Stimulated activated CD4-positive, alpha-beta T cell treated with anti-CD3 and anti-CD28 coated beads, Interleukin-2, amount 100 ng/mL, for 24 hours (primary cell): ENCODE measurements at places on chromosomes 16 and 17.
A peak's percentile ranks its signal among the peaks of the same experiment; 100 is the strongest.

DNA sequence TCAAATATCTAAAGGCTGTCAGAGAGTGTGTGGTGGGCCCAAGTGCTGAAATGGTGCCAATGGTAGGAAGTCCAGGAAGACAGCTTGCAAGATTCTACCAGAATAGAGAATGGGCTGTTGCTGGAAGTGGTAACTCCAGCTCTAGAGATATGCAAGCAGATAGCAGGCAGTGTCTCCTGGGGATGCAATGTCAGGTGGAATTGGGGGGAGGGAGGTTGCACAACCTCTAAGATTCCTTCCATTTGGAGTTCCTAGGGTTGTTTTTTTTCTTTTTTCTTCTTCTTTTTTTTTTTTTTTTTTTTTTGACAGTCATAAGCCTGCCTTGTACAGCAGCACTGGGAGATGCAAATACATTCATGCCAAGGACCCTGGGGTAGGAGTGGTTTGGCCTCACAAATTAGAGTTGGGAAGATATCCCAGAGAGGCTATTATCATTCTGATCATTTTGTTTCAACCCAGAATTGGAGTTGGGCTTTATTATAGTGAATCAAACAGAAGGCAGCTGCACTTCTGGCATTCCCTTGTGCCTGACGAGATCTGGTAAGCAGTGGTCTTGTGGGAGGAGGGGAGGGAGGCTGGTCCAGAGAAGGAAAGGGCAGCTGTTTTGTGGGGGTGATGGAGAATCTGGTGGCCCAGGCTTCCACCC, 51.1 kb downstream of the SLC6A2 start:
- no peak for DNase-seq

- DNase-seq, result peak; percentile 96
Observed at GRCh38 chr17:30116661-30117551, at the start of gene NSRP1. NSRP1 (plus strand) TSS chr17:30116816; CDS start chr17:30116844, 28 bp downstream.

GRCh38 chr17:69575346-69575761, 160.9 kb downstream of the MAP2K6 start:
- DNase-seq, result no peak

DNA sequence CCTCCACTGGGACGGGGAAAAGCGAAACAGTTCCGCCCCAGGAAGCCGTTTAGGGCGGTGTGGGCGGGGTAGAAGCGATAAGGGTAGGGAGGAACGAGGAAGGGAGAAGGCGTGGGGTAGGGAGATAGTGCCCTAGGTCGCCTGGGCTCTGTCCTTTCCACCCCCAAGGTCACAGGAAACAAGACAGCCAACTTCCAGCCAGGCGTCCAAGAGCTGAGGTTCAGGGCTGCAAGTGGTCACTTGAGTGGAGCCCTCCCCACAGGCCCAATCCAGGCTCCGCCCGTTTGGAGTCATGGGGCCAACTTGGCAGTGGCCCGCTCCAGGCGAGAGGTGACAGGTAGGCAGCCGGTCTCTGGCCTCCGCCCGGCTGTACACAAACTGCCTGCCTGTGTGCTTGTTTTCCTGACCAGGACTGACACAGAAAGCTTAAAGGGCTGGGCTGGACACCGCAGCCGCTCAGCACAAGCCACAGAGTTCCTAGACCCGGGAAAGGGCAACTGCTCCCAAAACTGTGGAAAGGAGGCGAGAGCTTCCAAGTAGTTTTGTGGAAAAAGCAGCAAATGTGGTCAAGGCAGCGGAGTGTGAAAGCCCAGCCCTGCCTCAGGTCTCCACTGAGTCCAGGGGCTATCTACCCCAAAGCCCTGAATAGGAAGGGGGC, at the start of gene RILP:
Gene RILP (minus strand): TSS at position 23 of the 658 bp plus-strand sequence. CDS start 62 bp downstream, outside the sequence.
- DNase-seq, result no peak

- no peak for DNase-seq
Observed at GRCh38 chr17:11598274-11599221, at the start of gene DNAH9. DNAH9 (plus strand) TSS chr17:11598470; CDS start chr17:11598499, 29 bp downstream.

DNA sequence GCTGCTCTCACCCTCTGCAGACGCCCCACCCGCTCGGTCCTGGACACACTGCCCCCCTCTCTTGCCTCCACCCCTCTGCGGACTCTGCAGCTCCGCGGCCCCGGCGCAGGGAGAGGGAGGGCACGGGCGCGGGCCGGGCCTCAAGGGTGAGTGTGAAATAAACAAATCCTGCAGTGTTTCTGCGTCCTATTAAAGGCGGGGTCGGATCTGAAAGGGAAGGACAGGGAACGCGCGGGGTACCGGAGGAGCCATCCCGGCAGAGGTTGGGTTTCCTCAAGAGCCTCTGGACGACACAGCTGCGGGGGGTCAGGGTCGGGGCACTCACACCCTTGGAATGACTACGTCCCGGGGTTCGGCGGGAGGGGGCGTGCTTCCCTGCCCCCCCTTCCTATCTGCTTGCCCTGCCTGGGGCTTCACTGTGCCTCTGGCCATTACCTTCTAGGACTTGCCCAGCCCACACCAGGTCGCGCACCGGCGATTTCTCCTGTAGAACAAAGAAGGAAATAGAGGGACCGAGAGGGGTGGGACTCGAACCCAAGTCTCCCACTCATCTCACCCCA, 466 bp upstream of the HSF4 start:
- no peak for DNase-seq

- no peak for DNase-seq
Observed at GRCh38 chr16:6146874-6147425, 1049.4 kb upstream of the EEF2KMT start.

- no peak for DNase-seq
Observed at GRCh38 chr17:988561-988960, 8.4 kb upstream of the TIMM22 start.

DNA sequence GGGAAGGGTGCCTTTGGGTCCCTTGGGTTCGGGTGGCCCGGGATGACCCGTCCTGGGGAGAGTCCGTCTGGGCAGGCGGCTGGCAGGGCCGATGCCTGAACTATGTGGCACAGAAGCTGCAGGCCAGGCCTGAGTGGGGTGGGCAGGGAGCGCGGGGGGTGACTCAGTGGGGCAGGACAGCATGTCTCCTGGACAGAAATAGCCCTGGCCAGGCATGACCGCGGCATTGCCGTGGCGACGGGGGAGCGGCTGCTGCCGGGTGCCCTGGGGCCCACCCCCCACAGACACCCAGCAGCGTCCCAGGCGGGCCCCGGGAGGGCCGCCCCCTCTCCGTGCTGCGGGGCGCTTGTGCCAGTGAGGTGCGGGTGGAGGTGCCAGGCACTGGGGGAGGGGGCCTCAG, 1.8 kb upstream of the C1QTNF8 start:
- DNase-seq, result no peak

- no peak for DNase-seq
Observed at GRCh38 chr16:85144026-85144915, 32.0 kb upstream of the CIBAR2 start.

GRCh38 chr16:75996491-75996890, 270.2 kb upstream of the CPHXL start:
- no peak for DNase-seq

DNA sequence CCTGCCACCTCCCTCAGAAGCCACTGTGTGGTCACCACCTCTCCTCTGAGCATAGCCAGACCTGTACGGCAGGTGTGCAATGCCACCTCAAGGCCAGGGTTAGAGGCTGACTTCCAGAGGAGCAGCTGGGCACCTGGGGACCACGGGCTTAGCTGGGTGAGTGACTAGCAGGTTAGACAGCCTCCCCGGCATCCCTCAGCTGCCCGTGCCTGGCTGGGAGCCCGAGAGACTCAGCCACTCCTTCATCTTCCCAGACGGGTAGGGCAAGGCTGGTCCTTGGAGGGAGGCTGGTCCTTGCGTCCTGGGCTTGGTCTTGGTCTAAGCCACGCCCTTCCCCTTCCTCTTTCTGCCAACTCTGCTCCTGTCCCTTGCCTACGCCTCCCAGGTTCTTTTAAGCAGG, 7.8 kb downstream of the CRHR1 start:
- DNase-seq, result no peak

DNA sequence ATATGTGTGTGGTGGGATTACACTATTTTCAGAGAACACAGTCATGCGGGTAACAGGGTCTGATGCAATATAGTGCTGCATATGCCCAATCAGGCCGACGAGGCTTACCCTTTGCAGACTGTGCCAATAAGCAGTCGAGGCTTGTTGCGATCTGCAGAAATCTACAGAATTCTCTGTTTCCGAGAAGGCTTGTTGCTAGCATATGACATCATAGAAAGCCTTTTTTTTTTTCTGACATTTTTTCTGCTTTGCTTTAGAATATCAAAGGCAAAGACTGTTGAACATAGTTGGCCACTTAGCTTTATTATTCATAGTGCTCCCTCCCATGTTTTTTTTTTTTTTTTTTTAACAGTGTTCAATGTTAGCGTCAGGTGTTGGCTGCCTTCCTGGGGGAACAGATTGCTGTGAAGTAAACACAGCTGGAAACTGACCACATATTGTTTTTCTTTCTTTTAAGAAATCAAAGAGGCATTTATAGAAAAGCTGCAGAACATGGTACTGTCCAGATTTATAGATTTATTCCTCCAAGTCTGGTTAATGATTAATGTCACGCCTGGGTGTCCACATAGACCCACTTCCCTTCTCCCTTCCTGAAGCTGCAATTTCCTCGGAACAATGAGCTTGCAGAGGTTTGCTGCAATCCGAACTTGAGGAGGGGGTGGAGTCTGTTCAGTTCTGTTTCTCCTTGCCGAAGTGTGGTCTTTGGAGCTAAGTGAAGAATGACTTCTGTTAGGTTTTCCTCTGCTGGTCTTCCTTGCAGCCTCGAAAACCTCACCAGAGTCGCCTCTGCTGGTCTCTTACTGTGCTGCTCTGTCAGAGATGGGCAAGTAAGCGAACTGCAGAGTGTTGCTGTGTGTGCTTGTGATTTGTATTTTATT, 87.3 kb downstream of the MAP2K6 start:
- DNase-seq, result no peak

DNA sequence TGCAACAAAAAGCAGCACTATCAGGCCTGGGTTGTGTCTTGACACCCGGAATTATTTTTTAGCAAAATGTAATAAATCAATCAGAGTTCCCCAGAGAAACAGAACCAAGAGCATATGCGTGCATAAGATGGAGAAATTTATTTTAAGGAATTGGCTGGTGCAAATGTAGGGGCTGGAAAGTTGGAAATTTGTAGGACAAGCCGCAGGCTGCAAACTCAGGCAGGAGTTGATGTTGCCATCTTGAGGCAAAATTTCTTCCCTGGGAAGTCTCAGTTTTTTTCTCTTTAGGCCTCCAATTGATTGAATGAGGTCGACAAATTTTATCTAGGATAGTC, 158.9 kb upstream of the FAM20A start:
- DNase-seq, result no peak

GRCh38 chr17:1002412-1002753, 5.5 kb downstream of the TIMM22 start:
- DNase-seq, result no peak

GRCh38 chr17:42517516-42517915, 18.5 kb upstream of the NAGLU start:
- DNase-seq, result peak; percentile 88

- peak; percentile 59 for DNase-seq
Observed at GRCh38 chr16:57736419-57737351, 1.1 kb downstream of the KATNB1 start.

- DNase-seq, result peak; percentile 88
Observed at GRCh38 chr16:68264128-68265077, at the start of gene SLC7A6. SLC7A6 (plus strand) TSS chr16:68264526; CDS start chr16:68274727, 10,201 bp downstream.

GRCh38 chr17:61536422-61536955, 54.5 kb downstream of the NACA2 start:
- DNase-seq, result no peak

GRCh38 chr17:68289473-68289872, 1.5 kb downstream of the SLC16A6 start:
- DNase-seq, result no peak

- no peak for DNase-seq
Observed at GRCh38 chr16:24681793-24682192, 47.7 kb upstream of the TNRC6A start.

DNA sequence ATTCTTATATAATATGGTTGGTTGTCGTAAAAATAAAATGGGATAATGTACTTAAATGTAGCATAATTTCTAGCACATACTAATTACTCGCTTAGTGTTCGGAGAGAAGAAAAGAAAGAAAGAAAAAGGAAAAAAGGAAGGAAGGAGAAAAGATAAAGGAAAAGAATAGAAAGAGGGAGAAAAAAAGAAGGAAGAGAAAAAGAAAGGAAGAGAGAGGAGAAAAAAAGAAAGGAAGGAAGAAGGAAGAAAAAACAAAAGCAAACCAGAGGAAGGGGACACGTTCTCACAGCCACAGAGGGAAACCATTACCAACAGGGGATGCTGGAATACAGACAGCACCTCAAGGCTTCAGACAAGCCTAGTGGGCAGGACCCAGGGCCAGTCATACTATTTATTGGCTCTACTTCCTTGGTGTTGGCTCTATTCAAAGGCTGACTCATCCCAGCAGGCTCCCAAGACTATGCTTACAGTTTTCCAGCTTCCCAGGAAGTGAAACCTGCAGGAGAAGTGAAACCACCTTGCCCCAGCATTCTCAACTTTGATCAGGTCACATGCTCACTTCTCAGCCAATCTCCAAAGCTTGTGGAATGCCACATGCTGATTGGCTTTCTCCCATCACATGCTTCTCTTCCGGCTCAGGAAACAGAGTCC, 273.5 kb upstream of the IRX5 start:
- DNase-seq, result no peak

DNA sequence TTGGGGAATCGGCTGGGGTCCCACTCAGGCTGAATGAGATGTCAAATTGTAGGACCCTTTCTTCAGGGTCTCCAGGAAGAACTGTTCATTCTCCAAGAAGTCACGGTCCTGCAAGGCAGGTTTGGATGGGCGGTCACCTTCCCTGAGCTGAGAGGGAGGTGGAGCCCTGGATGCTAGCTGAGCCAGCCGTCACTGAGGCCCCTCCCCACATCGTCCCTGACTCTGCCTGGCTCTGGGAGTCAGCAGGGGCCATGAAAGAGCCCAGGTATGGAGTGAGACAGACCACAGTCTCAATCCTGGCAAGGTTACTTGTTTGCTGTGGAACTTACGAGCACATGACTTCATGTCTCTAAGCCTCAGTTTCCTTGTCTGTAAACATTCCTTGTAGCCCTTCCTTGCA, 6.0 kb upstream of the MRPL38 start:
- DNase-seq, result no peak

- DNase-seq, result no peak
Observed at GRCh38 chr17:58378733-58379510, 26.9 kb upstream of the SUPT4H1 start.

GRCh38 chr17:74099442-74100340, 103.8 kb upstream of the RPL38 start:
- no peak for DNase-seq

GRCh38 chr17:42695500-42695899, 13.2 kb downstream of the CNTNAP1 start:
- no peak for DNase-seq
